ENCODE measurements at places on chromosomes 11 and 22.

GRCh38 chr11:6992026-6992425 lies 28.1 kb downstream of the ZNF214 start:
- no peak for DNase-seq

DNA sequence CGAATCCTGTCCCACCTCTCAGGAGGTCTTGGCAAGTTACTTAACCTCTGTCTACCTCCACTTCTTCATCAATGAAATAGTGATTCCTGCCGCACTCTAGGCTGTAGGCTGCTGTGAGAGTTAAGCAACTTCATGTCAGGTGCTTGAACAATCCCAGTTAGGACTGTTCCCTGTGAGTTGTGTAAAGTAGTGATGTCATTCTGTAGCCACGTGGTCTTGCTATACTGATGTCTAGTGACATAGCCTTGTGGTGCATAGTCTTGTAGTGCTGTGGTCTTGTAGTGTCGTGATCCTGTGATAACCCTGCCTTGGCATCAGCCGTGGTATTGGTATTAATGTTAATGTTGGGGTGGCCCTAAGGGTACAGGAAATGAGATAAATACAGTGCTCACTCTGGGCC lies 30.3 kb upstream of the PRR5 start:
- no peak for DNase-seq

DNA sequence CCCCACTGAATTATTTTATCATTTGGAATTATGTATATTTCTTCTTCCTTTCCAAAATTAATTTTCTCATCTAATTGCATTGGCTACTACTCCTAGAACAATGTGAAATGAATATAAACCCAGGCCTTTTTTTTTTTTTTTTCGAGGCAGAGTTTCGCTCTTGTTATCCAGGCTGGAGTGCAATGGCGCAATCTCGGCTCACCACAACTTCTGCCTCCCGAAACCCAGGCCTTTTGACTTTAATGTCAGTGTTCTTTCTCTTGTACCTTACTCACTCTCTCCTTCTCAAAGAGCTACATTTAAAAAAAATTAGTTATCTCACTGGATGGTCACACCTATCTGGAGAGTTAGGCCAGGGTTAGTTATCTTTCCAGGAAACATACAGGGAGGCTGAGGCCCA lies 35.3 kb upstream of the LRRC32 start:
- DNase-seq, result no peak

DNA sequence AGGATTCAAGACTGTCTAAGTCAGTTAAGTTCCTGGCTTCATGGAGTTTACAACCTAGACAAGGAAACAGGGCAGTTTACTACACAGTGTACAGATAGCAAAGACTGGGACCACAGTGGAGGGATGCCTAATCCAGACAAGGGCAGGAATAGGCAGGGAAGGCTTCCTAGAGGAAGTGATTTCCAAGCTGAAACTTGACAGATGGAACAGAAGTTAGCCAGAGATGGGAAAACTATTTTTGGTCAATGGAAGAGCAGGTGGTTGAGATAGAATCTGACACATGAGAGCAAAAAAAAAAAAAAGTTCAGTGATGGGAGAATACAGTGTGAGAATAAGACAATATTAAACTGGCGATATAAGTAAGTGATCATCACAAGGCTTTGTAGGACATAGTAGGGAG lies 1.3 kb downstream of the COA4 start:
- DNase-seq, result no peak

GRCh38 chr11:58188770-58189169 lies at the start of gene OR9Q2:
OR9Q2 (plus strand) TSS chr11:58189070; CDS start chr11:58190491, 1,421 bp downstream.
- no peak for DNase-seq

- DNase-seq, result no peak
These were observed 6.6 kb upstream of the CARD10 start for GRCh38 chr22:37525746-37526350.

GRCh38 chr11:78425399-78426070 lies 7.9 kb upstream of the GAB2 start:
- DNase-seq, result no peak

- DNase-seq, result no peak
These were observed 152.8 kb upstream of the ZBED5 start for GRCh38 chr11:11010624-11011127.

DNA sequence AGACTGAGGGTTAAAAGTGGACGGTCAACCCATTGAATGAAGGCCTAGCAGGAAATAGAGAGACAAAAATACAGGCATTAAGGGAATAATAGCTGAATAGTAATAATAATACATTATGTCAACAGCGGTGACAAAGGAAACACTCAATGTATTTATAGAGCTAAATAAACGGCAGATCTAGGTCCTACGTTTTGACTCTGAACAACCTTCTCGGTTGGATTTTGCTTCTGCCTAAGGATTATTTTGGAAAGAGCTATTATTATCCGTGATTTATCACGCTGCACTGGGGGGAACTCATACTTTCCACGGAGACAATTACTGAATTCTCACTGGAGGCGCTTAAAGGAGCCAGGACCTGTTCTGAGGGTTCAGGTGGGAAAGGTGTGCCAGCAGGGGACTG lies 118.2 kb upstream of the KIRREL3 start:
- no peak for DNase-seq

DNA sequence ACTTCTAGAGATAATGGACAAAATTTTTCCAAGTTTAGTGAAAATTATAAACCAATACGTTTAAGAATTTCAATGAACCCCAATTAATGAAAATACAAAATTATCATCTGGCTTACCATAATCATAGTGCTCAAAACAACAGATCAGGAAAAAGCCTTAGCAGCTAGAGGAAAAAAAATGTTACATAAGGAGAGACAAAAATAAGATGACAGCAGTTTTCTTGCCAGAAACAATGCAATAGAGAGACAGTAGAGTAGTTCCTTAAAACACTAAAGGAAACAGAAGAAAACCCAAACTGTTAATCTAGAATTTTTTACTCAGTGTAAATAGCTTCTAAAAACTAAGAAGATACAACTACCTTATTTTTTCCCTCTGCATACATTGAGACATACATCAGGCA lies 341.7 kb upstream of the CHORDC1 start:
- no peak for DNase-seq

- no peak for DNase-seq
These were observed 387.1 kb downstream of the SOX6 start for GRCh38 chr11:15969281-15969680.

- no peak for DNase-seq
These were observed 32.4 kb upstream of the SYT13 start for GRCh38 chr11:45318516-45318915.

DNA sequence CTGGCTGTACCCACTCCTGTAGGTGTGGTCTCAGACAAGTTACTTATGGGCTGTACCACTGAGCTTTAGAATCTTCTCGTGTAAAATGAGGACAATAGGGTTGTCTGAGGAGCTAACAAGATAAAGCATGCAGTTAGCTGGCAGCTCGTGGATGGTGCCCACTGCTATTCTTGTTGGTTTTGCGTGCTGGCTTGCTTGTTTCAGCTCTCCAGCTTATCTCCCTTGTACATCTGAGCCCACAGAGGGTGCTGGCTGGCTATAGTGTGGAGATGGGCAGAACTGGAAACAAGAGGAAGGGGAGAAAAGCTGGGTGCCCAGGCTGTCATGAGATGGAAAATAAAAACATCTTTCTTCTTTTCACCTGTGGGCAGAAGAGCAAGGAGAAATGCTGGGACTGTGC lies 46.5 kb upstream of the GALNT18 start:
- no peak for DNase-seq

DNA sequence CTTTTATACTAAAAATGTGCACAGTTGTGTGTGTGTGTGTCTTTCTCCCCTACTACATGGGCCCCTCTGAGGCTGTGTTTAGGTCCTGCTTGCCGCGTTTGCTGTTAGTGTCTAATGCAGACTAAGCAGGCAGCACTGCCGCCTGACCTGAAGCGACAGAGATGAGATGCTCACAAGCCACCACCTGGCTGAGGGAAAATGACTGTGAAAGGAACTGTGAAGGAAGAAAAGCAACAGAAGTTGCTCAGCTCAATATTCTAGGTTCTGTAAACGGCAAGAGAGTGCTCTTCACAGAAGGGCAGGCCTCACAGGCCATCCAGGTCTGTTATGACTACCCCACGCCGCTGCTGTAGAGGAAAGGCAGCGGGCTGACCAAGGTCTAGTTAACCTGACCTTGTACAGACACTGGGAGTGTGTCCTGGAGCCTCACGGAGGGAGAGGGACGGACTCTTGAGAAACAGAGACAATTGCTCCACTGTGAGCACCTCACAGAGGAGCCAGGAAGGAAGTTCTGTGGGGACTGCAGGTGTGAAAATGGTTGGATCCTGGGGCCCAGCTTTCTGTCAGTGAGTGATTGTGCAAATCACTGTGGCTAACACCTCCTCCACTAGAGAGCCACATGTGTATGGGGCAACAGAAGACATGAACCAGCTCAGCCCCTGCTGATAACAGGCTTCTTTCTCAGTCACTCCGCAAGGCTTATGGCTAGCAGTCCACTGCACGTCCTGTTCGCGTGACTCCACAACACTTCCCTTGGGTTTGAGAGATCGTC lies 31.3 kb upstream of the YPEL1 start:
- peak; percentile 16 for DNase-seq

- no peak for DNase-seq
These were observed 54.1 kb downstream of the SHANK2 start for GRCh38 chr11:71198141-71198822.

DNA sequence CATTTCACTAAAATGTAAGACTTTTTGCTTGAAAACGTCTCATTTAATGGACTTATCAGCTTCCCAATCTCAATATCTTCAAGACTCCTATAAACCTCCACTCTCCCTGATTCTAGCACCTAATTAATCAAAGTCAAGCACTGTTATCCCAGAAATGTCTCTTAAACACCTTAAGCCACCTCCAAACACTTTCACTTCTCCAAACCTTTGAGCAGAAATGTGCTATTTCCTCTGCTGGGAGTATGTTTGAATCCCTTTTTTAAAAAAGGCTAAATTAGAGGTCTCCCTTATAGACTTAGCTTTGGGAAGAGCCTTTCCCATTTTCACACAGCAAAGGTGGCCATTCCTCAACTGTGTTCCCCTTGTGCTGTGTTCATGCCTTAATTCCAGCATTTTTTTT lies 146.2 kb upstream of the SYN3 start:
- DNase-seq, result no peak

GRCh38 chr11:37006563-37006962 lies 408.5 kb upstream of the RAG2 start:
- DNase-seq, result no peak

DNA sequence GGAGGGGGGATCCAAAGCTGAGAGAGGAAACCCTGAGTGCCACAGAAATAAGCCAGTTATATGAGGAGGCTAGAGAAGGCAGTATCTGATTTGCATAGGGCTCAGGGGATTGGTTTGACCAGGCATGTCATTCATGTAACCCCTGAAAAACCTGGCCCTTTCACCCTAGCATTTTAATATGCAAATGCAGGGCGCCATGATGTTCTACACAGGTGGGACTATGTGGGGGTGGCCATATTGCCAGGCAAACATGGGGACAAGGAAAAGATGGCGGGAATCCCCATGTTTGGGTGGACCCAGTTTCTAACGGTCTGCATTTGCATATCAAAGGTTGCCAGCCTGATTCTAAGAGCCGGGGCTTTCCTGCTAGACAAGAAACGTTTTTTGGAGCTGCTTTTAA lies 27.2 kb downstream of the CSF2RB start:
- no peak for DNase-seq

GRCh38 chr11:120182372-120182771 lies 28.5 kb upstream of the OAF start:
- DNase-seq, result no peak

DNA sequence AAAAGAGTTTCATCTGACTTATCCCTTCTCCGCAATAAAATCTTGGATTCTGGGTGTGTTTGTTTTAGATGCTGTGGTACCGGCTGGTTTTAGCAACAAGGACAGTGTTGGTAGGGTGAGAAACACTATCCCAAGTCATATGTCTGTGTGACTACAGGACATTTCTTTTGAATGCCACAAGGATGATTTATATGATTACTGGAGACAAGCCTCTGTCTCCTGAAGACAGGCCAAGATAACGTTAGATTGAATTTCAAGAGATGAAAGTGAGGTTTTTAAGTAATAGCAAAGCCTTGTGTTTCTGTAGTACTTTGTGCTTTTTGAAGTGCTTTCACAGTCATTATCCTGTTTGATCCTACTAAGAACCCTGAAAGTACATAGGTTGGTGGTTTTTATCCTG lies 101.6 kb downstream of the COMMD9 start:
- no peak for DNase-seq

DNA sequence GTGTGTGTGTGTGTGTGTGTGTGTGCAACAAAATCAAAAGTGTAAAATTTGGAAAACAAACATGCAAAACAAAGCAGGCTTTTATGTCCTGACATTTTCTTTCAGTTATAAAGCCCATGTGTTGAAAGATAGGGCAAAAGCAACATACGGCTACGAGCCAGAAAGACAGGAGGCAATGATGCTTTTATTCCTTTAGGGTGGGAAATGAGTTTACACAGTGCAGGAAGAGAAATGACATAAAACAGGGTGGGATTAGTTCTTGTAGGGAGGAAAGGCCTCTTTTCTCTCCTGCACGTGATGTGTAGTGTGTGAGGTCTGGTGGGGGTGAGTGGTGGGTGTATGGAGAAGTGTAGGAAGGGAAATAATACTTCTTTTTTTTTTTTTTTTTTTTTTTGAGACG lies 29.4 kb downstream of the IL18 start:
- DNase-seq, result no peak

DNA sequence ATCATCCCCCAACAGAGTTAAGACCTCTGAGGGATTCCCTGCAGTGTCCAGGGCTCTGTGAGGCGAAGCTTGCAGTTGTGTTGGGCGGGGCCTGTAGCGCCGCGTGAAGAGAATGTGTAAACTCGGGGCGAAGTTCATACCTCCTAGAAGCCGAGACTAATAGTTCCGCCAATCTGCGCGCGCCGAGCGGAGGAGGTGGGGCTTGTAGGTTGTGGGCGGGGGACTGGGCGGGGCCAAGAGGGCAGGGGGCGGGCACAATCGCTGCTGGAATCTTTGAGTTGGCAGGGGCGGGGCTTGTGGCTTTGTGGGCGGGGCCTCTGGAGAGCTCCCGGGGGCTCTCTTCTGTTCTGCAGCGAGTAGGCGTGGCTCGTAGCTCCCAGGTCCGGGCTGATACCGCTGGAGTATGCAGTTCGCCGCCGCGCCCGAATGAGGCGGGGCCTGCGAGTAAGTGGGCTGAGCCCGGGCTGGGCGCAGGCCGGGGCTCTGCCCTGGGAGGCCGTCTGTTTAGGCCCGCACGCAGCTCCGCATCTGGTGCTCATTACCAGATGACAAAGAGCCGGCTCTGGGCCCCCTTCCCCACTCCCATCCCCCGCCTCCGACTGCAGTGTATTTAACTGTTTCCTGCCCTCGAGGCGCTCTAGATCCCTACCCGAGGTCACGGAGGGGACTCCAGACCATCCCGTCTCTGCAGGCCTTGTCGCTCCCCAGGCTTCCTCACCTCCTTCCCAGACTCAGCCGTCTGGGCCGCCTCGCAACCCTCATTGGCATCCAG lies 4.1 kb downstream of the CD248 start:
- peak; percentile 96 for DNase-seq

GRCh38 chr11:65373839-65374580 lies 8.4 kb downstream of the SLC25A45 start:
- no peak for DNase-seq

GRCh38 chr11:57358543-57358961 lies 20.4 kb downstream of the P2RX3 start:
- no peak for DNase-seq
